Urinary bladder (tissue), 4 donors: ENCODE measurements at places on chromosomes 5 and 9. TPM values are rescaled to one million over a fixed set of nuclear protein-coding genes. Genes with fewer than 3 reads are reported as not detected.

DNA sequence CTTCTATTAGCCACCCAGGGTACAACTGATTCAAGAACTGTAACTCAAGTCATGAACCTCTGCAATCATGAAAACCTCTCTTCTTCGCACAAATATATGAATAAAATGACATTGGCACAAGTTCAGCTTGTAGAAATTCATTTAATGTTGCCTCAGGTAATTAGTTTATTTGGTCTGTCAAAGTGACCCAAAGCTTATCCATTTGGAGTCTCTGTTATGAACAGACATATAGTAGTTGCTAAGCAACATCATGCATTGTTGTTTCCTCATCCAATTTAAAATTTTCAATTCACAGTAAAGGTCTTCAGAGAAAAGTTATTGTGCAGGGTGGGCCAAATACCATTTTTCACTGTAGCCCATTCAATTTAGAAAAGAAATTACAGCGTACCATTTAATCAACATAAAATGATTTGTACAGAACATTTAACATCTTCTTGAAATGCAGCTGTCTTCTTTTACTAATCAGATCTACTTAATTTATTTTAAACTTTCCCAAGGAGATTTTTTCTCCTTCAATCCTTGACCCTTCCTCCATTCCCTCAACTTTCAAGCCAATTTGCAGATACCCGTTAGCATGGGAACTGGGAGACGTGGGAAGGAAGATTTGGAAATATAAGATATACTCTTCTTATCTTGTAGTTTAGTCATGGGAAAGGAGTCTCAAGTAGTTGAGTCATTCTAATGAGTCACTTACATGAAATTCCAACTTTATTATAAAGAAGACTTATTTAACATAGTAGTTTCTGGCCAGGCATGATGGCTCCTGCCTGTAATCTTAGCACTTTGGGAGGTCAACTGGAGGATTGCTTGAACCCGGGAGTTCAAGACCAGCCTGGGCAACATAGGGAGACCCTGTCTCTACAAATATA lies 231.3 kb downstream of the ATPSCKMT start:
- DNase-seq = no peak

DNA sequence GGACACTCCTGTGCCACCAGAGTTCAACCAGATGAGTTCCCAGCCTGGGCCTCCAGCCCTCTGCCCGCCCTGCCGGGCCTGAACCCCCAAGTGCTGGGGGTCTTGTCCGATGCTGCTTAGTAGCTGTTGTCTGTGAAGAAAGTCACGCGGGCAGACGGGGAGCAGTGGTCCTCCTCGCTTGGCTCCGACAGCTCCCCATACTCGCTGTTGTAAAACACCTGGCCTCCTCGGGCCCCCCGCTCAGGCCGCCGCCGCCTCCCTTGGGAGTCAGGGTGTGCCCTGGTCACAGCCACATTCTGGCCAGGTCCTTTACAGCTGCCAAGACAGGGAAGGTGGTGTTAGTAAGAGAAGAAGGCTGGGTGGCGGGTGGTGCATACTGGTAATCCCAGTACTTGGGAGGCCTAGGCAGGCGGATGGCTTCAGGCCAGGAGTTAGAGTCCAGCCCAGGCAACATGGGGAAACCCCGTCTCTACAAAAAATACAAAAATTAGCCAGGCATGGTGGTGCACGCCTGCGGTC lies 11.8 kb upstream of the SCGB3A1 start:
- DNase-seq = no peak

DNA sequence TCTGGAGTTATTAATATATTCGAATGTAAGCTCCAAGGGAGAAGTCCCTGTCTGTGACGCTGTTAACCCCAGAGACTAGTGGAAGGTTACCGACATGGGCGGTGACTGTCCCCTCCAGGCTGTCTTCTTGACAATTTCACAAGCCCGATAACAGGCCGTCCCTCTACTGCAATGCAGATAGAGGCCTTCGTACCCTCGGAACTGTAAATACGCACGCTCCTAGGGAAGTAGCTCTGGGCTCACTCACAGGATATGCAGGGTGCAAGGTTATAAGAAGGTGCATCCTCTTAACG lies 680 bp upstream of the RFK start:
- no peak for DNase-seq

DNA sequence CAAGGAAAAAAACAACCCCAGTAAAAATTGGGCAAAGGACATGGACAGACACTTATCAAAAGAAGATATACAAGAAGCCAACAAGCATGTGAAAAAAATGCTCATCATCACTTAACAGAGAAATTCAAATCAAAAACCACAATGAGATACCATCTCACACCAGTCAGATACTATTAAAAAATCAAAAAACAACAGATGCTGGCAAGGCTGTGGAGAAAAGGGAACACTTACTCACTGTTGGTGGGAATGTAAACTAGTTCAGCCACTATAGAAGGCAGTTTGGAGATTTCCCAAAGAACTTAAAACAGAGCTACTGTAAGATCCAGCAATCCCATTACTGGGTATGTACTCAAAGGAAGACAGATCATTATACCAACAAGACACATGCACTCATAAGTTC lies 157.4 kb downstream of the EDIL3 start:
- no peak for DNase-seq

DNA sequence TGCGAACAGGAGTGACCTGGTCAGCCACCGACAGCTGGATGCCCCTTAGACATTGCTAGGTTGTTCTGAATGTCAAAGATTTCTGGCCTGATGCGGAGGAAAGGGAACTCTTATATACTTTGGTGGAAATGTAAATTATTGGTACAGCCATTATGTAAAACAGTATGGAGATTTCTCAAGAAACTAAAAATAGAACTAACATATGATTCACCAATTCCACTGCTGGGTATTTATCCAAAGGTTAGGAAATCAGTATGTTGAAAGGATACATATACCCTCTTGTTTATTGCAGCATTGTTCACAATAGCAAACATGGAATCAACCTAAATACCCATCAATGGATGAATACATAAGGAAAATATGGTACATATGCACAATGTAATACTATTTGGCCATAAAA lies 31.8 kb downstream of the DMRT3 start:
- DNase-seq = no peak

DNA sequence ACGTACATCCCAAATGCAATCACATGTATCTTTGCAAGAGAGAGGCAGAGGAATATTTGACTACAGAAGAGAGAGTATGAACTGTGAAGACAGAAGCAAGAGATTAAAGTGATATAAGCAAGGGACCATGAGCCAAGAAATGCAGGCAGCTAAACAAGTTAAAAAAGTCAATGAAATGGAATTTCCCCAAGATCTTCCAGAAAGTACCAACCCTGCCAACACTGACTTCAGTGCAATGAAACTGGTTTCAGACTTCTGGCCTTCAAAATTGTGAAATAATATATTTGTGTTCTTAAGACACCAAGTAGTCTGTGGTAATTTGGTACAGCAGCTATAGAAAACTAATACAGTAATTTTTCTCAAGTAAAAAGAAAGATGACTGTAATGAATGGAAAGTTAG lies 20.9 kb downstream of the FOXI1 start:
- DNase-seq = no peak

DNA sequence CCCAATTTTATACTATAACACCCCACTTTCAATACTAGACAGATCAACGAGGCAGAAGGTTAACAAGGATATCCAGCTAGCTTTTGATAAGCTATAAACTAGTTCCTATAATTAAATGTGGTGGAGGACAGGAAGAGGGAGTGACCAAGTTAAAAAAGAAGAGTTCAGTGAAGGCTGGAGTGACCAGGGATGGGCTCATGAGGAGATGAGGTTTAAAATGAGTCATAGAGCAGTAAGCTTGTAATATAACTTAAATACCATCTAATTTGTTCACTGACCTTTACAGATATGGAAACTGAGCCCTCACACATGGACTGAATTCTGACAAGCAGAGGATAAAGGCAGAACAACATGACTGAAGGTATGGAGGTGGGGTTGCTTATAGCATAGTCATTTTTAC lies 284.5 kb downstream of the SPATA31D1 start:
- no peak for DNase-seq

GRCh38 chr5:134492568-134492967 lies 32.9 kb upstream of the JADE2 start:
- no peak for DNase-seq

- DNase-seq = no peak
Observed at GRCh38 chr5:15746833-15747232, 246.9 kb downstream of the FBXL7 start.

- DNase-seq = no peak
Observed at GRCh38 chr5:87885758-87886157, 382.9 kb downstream of the TMEM161B start.

DNA sequence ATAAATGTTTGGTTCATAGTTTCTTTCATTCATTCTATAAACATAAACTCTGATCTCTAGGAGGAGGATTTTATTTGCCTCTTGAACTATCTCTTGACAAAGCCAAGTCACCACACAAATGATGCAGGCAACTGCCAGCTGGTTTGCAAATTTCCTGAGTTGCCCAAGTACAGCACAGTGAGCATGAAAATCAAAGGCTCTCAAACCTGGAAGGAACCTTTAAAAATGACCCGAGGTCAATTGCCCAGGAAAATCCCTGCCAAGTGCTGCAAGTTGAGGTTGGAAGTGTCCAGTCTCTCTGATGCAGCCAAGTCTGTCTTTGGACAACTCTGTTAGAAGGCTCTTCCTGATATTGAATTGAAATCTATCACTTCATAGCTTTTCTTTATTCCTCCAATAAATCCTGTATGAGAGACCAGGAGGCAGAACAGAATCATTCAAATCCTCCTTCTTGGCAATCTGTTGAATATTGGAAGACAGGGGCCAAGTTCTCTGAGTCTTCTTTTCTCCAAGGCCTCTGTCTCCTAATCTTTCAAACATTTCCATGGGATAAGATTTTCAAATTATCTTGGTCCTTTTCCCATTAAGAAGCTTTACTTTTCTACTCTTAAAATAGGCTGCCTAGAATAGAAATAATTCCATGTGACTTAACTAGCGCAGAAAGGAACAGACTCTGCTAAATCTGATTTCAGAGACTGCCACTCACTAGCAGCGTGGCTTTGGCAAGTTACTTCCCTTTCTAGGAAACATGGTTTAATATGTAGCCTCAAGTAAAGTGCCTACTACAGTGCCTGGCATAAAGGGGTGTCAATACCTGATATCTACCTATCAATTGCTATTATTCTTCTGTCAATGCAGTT lies 159.2 kb downstream of the SNX18 start:
- DNase-seq = no peak

DNA sequence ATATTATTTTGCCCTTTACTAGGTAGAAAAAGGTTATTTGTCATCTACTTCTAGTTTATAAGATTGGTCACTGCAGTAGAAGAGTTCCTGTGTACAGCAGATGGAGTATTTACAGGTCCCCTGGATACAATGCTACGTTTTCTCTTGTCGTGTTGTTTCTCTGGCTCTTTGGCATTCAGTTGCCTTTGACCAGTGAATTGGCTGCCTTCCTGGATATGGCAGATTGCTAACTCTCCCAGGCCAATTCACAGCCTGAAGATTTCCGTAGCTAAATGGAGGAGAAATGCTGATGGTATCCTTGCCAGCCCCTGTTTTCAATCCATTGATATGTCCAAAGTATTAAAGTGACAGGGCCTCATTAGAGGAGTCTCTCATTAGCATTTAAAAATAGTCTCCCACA lies 32.5 kb upstream of the GNAQ start:
- DNase-seq = no peak

DNA sequence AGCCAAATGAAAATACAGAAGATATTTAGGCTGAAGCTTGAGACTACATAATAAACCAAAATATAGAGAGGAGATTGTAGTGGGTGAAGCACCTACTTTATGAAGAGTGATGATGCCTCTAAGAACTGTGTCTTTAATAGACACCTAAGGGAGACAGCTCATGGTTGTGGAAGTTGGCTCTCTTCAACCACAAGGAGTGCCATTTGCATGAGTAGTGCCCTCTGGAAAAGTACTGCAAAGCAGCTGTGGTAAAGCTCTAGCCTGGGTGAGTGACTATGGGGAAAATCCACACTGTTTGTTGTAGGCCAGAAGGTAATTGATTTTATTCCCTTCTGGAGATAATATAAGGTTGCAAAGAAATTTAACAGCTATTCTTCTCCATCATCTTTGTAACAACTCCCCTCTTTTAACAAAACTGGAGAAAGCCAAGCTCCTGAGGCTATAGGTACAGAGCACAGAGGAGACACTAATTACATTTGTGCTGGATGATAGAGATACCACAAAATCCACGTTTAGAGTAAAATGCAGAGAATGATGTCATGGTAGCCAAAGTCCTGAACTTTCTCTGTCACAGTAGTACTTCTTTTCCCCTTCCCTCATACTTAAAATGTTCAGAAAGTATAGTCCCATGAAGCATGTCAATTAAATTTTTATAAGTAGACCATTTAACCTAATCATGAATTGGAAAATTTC lies 122.8 kb downstream of the STARD4 start:
- DNase-seq = no peak

- DNase-seq = no peak
Observed at GRCh38 chr9:38079461-38080031, 10.5 kb upstream of the SHB start.

- DNase-seq = no peak
Observed at GRCh38 chr5:38515646-38516045, 40.8 kb downstream of the LIFR start.

DNA sequence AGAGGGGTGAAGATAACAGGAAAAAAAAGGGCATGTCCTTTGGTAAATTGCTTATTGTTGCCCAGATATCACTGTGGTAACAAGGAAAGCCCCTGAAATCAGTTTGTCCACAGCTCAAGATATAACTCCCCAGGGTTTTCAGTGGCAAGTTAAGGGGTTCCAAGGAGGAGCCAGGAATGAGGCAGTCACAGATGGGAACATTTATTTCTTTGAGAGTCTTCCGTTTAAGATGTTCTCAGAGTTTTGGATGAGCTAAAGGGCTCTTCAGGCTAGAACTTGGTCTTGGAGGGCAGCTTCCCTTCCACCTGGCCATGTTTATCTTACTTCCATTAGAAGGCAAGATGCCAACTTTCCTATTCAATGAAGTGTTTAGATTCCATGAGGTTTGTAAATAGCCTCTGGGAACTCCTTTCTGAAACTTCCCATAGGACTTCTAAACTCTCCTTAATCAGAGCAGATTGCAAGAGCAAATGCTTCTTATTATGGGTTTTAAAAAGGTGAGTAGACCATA lies 277.6 kb upstream of the TNC start:
- no peak for DNase-seq

- no peak for DNase-seq
Observed at GRCh38 chr5:880816-881550, 11.6 kb downstream of the BRD9 start.

Gene ESM1
- 1.8 TPM for total RNA-seq

Gene PCDHGB2
- total RNA-seq = 7.9 TPM

Gene NUTM2F
- total RNA-seq = not detected

Gene BTNL3
- total RNA-seq = not detected

Gene ANKRD31
- 0.69 TPM for total RNA-seq

Gene PRRX2
- 8.6 TPM for total RNA-seq

Gene NUTM2G
- not detected for total RNA-seq

Gene F2R
- total RNA-seq = 37.9 TPM

Gene TGFBI
- total RNA-seq = 394 TPM

Gene MYOT
- 17.2 TPM for total RNA-seq
